ENCODE measurements at places on chromosomes 16 and 17.

DNA sequence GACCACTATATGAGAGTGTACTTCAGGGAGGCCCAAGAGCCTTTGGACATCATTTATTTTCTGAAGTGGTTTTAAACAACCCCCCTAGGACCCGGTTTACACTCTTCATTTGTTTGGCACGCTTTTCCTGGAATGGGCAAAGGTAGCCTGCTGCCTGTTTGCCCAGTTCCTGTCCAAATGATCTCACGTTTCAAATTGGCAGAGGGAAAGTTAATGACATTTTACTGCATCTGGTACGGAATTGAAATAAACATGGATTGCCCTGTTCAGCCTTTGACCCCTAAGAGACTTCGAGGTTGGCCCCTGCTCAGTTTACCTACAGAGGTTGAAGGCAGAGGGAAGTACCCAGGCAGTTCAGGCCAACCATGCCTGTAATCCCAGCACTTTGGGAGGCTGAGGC is 5.8 kb upstream of the RPRML start:
- no peak for DNase-seq

DNA sequence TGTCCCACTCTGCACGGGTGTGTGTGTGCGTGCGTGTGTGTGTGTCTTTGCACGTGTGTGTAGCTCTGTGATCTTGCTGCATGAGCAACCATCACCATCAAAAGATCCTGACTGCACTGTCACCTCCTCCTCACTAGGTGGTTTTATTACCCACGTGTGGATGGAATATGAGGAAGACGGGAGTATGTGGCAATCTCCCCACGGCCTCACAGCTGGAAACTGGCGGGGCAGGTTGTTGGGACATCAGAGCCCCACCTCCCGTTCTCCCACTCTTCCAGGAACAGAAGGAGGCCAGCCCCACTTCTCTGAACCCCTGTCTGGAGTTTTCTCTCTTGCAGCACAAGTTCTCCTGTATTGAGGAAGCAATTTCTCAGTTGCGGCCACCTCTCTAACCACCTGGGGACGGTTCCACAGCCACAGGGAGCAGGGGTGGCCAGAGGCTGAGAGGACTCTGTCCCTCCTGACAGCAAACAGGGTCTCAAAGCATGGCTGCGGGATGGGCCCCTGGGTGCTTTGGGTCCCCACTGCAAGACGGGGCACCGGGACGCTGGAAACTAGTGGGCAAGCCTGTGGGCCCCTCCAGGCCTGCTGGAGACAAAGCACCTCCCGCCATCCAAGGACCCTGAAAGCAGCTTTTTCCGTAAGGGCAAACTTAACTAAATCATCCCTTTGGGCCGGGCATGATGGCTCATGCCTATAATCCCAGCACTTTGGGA is 27.9 kb upstream of the ATP2C2 start:
- no peak for DNase-seq

- no peak for DNase-seq
Observed at GRCh38 chr17:12053552-12053951, 32.9 kb downstream of the MAP2K4 start.

GRCh38 chr17:64634218-64634617 is 27.9 kb downstream of the SMURF2 start:
- no peak for DNase-seq

DNA sequence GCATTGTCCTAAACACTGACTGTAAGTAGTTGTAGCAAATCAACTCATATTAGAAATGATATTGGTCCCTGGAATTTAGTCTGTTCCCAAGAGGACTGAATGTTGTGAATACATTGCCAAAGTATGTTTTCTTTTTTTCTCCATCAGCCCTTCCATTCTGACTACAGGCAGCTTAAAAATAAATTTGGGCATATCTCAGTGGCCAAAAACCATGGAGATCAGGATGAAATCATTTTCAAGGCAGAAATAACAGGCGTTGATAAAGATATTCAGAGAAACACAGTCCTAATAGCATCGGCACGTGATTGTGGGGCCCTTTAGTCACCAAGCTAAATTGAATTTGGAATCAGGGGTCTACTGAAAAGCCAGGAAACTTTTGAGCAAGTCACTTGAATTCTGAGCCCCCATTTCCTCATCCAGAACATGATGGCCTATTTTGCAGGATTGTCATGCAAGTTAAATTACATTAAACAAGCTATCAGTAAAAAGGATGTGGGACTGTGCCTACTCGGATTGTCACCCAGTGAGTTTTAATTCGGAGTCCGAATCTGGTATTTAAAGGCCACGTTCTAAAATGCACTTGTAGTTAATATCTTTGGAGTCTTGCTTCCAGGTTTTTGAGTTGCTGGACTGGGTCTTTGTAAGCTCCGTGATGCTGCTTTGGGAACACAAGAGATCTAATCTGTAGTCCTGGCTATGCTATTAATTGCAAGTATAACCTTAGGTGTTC is 17.1 kb downstream of the HLF start:
- no peak for DNase-seq

DNA sequence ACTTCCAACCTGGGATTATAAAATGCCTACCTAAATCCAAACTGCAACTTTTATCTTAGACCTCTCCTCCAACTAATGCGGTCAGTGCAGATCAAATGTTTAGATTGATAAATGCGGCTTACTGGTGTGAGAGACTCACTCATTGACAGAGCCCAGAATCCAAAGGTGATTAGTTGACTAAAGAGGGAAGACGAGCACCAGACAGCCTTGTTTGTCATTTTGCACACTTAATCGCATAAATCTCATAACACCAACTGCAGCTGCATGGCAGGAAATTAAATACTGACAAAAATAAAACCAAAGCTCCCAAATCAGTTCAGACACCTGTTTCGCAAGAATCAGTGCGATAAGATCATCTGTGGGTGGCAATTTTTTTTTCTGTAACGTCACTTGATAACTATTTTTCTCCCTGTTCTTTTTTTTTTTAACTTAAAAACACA is 35.9 kb downstream of the NACA2 start:
- no peak for DNase-seq

DNA sequence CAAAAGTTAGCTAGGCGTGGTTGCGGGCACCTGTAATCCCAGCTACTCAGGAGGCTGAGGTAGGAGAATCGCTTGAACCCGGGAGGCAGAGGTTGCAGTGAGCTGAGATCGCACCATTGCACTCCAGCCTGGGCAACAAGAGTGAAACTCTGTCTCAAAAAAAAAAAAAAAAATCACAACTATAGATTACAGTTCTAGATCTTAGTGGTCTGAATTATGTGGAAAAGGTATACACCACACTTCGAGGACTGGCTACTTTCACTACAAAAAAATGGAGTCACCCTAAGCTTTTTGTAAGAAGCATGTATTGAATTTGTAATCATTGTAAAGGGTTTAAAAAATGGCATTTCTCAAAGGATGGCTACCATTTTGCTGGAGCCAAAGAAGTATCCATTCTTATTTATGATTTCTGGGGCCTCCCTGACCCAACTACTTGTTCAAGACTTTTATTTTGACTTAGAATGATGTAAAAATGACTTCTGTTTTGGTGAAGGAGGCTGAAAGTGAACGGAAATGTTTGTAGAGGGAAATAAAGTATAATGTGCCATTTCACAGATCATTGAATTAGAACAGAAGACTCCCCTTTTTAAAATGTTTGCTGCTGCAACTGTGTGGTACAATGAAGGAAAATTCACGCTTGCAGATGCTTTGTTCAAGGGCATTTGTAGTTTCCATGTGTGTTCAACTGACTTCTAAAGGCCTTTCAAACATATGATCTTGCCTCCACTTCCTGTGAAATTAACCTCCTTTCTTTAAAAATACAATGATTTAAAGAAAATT is 37.1 kb upstream of the NOL11 start:
- DNase-seq = no peak

GRCh38 chr17:54795046-54795445 is 105.6 kb upstream of the TOM1L1 start:
- no peak for DNase-seq

- no peak for DNase-seq
Observed at GRCh38 chr16:74724820-74725549, 24.3 kb upstream of the MLKL start.

DNA sequence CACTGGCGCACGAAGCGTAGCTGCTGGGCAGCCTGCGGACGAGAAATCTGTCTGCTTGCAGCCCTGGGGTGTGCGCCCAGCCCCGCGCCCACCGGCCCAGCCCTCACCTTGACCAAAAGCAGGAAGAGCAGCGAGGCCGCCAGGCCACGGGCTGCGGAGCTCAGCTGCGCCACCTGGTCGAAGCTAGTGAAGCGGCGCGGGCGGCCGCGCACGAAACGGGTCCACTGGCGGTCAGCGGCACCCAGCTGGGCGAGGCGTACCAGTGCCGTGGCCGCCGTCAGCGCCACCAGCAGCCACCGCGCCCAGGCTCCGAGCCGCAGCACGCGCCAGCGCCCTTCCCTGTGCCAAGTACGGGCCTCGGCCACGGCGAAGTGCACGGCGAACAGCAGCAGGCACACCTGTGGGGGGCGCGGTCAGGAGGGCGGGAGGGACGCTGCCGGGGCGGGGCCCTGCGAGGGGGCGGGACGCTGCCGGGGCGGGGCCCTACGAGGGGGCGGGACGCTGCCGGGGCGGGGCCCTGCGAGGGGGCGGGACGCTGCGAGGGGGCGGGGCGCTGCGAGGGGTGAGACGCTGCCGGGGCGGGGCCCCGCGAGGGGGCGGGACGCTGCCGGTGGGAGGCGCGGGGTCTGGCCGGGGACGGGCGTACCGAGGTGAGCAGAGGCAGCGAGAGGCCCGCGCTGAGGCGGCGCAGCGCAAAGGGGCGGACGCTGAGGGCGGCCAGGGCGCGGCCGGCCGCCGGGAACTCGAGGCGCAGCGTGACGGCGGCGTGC is 43.2 kb downstream of the TSC2 start:
- no peak for DNase-seq

GRCh38 chr16:60484901-60485300 is 1551.3 kb downstream of the CDH8 start:
- no peak for DNase-seq

GRCh38 chr17:19677736-19678379 is 29.3 kb downstream of the ALDH3A2 start:
- DNase-seq = no peak

GRCh38 chr17:27265333-27265732 is 28.6 kb upstream of the WSB1 start:
- no peak for DNase-seq

DNA sequence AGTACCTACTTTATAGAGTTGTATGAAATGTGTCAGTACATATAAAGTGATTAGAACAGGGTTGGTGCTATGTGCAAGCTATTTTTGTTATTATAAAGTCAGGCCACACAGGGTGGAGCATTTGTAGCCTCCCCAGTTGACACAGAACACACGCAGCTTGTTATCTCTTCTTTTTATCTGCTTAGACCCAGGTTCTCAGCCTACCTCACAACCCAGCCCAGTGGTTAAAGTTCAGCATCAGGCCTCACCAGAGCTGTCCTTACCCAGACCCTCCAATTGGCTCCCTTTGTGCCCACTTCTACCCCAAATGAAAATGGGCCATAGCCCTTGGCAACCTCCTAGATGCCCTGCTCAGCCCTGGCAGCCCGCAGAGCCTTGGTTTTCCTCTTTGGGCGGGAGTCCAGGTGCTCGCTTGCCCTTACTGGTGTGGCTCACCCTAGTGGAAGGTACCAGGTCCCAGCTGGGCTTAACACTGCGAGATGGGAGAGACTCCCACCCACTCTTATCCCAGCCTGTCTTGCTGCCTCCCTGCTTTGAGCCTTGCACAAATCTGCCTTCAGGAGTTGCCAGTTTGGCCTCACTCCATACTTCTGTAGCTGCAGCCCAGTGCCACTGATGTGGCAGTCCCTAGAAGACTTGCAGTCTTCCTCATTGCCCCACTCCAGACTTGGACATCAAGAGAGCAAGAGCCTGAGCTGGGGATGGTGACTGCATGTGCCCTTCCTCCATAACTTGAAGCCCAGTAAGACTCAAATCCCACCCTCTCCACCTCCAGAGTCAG is 1.1 kb upstream of the PIGS start:
- DNase-seq = no peak

DNA sequence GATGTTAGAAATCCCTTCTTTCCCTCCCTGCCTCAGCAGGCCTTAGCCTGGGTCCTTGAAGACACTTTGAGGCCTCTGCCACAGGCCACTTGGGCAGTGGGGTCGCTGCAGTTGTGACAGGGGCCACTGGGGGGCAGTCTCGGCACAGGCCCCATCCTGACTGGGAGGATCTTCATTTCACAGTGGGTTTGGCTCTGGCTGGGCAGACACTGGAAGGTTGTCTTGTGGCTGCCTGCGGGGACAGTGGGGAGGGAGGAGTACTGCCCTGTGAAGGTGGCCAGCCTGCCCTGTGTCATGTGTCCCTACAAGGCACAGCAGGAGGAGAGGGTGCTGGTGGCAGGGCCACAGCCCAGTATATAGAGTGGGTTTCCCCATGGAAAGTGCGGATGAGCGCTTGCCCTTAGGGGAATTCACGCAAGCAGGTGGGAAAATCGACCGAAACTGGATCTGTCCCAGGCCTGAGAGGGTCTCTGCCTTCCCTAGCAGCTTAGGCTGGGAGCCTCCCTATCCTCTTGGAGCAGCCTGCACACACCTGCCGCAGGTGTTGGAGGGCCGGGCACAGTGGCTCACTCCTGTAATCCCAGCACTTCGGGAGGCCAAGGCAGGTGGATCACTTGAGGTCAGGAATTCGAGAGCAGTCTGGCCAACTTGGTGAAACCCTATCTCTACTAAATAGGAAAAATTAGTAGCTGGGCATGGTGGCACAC is 28.8 kb downstream of the GINS2 start:
- DNase-seq = no peak

DNA sequence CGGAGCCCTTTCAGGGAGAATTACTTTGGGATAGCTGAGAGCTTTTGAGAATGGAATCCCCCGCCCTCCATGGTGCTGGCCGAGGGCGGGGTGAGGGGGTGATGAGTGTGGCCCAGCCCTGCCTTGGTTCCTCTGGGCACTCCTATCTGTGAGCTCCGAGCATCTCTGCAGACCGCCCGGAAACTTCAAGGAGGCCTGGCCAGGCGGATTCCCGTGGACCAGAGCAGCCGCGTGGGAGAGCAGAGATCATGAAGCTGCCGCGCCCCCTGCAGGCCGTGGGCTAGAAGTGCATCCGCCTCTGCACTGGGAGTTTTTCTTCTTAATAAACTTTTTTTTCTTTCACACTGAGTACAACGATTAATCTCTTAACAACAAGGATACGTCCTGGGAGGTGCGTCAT is 392.9 kb upstream of the EEF2KMT start:
- DNase-seq = no peak

GRCh38 chr17:39174920-39175694 is 9.1 kb upstream of the ARL5C start:
- no peak for DNase-seq
